Neuronal stem cell (in vitro differentiated cells): ENCODE measurements at places on chromosomes 2 and 18.

GRCh38 chr2:207055257-207055656, 110.5 kb downstream of the KLF7 start:
- no peak for DNase-seq

GRCh38 chr2:217617616-217618022, 385.2 kb downstream of the TNS1 start:
- DNase-seq = no peak

DNA sequence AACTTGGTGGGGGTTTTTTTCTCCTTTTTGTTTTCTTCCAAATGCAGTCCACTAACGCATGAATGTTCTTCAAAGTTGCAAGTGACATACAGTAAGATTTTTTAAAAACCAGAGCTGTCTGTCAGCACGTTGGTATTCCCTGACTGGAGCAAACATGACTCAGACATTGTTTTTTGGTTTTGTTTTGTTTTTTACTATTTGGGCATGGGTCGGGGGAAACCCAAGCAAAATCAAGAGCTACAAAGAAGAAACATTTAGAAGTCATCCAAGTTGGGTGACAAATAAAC, 726 bp upstream of the CCDC88A start:
- DNase-seq = no peak

GRCh38 chr2:106341666-106342065, 126.5 kb downstream of the RGPD3 start:
- no peak for DNase-seq

DNA sequence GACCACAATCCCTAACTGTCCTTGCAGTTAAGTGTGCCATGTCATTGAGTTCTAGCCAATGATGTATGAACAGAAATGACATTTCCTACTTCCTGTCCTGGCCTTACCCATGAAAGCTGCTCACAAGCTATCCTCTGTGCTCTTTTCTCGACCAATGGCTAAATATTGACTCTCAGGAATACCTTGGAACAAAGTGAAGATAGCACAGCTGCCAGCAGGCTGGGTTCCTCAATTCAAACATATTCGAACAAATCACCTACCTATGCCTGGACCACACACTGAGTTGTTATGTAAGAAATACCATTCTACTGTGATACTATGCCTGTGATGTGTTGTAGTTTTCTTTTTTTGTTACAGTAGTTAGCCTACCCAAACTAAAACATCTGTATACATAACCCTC, 65.1 kb downstream of the GAREM1 start:
- DNase-seq = no peak

DNA sequence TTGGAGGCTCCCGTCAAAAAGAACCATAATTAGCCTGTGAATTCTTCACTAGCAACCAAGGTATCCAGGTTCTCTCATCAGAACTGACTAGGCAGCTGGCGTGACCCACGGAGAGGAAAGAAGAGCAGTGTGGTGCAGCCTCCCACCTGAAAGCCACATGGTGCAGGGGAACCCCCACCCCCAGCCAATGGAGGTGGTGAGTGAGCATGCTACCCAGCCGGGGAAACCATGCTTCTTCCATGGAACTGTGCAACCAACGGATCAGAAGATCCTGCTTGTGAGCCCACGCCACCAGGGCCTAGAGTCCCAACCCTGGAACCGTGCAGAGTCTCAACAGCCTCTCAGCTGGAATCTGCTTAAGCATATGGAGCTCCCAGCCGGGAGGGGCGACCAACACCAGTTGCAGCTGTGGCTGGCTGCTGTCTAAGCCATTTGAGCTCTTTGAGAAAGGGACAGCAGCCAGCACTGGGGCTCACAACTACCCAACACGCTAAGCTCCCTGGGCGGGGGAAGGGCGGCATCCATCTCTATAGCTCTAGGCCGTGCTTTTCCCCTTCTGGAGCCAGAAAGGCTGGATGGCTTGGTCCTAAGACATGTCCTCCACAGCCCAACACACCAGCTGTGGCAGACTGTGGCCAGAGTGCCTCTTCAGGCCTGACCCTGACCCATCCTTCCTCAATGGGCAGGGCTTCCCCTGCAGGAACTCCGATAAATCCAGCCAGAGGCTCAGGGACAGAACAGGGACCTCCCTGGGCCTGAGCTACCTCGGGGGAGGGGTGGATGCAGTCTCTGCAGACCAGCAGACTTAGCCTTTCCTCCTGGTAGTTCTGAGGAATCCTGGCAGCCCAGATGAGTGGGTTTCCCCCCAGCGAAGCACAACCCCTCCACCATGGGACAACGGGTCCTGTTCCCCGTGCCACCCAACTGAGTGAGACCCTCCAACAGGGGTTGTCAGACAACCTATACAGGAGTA, 151.4 kb upstream of the NXPH2 start:
- DNase-seq = no peak

GRCh38 chr2:26461601-26462023, 16.3 kb downstream of the OTOF start:
- no peak for DNase-seq

GRCh38 chr2:98796775-98797544, 66.0 kb upstream of the MGAT4A start:
- no peak for DNase-seq

- DNase-seq = no peak
Measured at GRCh38 chr2:12835733-12836132, 119.0 kb downstream of the TRIB2 start.

- DNase-seq = no peak
Measured at GRCh38 chr2:204483608-204484081, 61.6 kb upstream of the PARD3B start.

DNA sequence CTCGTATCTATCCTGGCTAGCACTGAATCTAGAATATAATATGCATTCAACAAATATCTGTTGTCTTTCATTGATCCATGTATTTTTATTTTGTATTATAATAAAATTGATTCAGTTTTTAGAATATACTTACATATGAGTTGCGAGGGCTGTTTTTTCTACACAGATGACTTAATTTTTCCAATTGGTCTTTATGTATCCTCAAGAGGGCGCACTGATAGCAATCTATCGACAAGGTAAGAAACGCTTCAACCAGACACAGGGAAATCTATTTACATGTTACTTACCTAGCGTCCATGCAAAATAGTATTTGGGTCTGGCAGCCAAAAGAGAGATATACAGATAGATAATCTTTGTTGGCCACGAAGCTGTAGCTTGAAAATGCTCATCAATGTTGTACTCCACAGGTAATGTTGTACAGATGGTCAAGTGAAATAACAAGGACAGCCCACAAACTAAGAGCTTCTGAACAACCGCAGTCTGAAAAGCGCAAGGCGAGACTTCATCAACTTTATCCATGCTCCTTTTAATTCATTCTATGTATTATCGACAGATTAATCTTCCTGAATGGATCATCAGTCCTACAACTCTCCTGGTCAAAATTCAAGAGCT, 35.5 kb upstream of the KIDINS220 start:
- DNase-seq = peak; percentile 15

DNA sequence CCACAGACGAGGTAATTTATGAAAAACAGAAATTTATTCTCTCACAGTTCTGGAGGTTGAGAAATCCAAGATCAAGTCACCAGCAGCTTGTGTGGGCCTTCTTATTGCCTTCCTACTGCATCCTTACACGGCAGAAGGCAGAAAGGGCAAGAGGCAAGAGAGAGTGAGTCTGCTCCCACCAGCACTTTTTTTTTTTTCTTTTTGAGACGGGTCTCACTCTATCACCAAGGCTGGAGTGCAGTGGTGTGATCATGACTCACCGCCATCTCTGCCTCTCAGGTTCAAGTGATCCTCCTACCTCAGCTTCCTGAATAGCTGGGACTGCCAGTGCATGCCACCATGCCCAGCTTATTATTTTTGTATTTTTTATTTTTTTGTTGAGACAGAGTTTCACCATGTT, 78.5 kb upstream of the HK2 start:
- no peak for DNase-seq

DNA sequence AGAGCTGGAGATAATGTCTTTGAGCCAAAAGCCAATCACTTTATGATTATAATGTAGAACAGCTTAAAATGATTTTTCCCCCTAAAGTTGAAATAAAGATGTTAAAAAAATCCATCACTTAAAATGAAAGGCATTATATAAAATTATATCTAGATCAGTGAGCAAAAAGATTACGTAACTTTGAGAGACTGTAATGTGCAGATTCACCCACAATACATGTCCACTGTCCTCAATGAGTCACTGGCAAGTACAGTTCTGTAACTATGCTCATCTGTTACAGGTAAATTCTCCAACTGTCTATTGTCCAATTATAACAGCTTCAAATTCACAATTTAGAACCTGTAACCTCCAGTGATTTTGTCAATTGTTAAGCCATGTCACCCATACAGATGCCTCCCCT, 19.0 kb downstream of the FAM161A start:
- no peak for DNase-seq

DNA sequence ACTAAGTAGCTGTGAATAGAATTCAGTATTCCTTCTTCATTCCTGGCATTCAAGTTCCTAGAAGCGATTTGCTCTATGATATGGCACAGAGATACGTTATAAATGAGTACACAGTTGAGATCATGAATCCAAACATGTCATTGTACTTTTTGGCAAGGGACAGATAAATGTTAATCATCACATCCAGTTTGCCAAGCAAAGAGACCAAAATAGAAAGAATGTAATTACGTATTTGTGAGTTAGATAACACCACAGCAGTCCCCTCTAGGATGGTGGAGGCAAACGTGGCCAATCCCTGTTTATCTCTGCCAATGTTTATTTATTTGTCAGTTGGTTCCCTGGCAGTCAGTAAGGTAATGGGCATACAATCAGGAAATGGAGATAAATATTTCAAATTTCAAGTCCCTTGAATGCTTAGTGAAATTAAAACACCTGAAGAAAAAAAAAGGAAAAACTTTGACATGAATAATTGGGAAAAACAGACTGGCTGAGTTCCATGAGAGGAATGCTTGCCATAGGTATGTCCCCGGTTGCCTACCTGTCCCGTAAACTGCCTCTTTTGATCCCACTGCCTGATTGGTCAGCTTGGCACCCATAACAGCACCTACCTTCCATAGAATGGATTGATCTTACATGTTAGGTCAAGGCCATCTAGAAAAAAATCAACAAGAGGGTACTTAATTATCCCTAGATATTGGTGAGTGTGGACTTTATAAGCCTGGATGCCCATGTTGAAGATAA, 451.1 kb upstream of the NETO1 start:
- DNase-seq = no peak

DNA sequence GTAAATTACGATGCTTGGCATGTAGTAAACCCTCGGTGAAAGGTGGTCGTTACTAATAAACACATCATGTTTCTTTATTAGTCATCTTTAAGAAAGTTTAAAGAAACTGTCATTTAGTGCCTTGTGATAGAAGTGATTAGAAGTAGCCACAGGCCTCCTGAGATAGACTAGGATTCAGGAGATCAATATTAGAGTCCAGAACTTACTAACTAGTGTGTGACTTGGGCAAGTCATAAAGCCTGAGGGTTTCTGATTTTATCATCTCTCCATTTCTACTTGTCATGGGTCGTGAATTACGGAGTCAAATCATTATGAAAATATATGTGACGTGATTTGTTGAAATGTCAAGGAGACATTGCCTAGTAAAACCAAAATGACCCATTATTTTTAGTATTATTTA, 6.7 kb downstream of the RPE start:
- DNase-seq = no peak

- DNase-seq = no peak
Measured at GRCh38 chr2:237464757-237465391, 22.2 kb upstream of the MLPH start.

DNA sequence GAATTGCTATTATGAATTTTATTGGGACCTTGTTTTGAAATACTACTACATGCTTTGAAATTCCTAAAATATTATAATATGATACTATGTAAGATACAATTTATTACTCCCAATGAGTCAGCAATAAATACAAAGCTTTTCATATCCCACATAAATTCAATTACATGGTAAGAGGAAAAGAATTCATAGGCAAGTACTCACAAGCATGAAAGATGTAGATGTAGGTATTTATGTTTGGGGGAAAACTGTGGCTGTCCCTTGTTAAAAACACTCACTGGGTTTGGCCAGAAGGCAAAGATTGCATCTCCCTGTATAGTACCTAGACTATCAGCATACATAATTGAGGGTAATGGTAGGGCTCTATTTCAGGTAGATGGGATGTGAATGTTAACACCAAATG, 90.4 kb downstream of the MBD2 start:
- DNase-seq = no peak

DNA sequence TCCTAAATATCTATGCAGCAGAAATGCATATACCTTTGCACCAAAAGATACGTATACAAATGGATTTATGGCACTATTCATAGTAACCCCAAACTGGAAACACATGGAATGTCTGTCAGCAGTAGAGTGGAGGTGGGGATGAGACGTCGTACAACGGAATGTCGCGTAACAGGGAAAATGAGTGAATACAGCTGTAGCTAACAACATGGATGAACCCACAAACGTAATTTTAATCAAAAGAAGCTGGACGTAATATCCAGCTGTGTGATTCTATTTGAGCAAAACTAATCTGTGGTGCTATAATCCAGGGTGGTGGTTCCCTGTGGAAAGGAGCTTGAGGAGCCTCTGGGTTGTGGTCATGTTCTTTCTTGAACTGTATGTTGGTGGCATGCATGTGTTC, 89.9 kb downstream of the MTA3 start:
- no peak for DNase-seq

DNA sequence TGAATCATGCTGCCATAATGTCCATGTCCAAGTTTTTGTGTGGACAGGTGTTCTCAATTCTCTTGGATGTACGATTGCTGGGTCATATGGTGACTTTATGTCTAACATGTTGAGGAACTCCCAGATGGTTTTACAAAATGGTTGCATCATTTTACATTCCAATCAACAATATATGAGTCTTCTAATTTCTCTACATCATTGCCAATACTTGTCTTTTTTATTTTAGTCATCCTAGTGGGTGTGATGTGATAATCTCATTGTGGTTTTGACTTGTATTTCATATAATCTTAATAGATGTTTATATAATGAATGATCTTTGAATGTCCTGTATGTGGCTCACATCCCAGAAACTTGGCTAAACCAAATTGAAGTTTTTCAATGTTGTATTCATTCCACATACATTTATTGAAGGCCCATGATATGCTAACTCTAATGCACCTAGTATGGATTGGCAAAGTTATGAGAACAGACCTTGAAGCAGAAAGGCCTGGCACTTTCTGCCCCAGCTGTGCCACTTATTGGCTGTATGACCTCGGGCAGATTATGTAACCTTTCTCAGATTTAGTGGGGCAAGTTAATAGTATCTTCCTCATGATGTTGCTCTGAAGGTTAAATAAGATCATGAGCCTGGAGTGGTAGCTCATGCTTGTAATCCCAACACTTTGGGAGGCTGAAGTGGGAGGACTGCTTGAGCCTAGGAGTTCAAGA, 205.4 kb downstream of the RAB3GAP1 start:
- DNase-seq = no peak

GRCh38 chr2:209523041-209523740, 99.3 kb downstream of the MAP2 start:
- DNase-seq = no peak

- DNase-seq = no peak
Measured at GRCh38 chr18:57841568-57841967, 38.5 kb upstream of the ATP8B1 start.
